ENCODE measurements at places on chromosomes 16 and 17.

DNA sequence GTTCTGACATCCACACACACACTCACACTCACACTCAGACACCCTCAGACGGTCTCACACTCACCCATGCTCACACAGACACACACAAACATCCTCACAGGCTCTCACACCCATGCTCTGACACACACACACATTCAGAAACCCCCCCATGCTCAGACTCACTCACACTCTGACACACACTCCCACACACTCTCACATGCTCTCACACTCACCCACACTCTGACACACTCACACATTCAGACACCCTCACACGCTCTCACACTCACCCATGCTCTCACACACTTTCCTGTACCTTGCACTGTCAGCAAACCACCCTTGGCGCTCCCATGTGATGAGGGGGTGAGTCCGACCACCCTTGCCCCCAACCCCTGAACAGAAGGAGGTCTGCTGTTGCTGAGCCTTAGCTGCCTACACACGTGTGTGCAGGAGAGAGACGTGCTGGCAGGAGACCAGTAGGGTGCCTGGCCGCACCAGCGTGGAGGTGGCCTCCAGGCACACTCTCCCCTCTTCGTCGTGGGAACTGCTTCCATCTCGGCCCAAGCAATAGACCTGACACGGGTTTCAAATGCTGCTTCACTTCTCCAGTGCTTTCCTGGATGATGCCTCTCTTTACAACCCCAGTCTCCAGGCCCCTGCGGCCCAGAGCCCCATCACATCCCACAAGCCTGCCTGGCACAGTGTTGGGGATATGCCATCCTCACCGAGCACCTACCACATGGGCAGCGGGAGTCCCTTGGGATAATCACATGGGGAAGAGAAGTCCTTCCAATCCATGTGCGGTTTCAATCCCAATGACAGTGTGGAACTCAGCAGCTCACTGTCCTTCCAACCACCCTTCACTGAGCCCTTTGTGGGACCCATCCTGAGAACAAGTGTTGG lies 267.8 kb upstream of the FOXF1 start:
- DNase-seq: no peak

GRCh38 chr17:38725066-38725465 lies 5.1 kb upstream of the CISD3 start:
- no peak for DNase-seq

GRCh38 chr16:27103954-27104353 lies 37.2 kb downstream of the C16orf82 start:
- no peak for DNase-seq

DNA sequence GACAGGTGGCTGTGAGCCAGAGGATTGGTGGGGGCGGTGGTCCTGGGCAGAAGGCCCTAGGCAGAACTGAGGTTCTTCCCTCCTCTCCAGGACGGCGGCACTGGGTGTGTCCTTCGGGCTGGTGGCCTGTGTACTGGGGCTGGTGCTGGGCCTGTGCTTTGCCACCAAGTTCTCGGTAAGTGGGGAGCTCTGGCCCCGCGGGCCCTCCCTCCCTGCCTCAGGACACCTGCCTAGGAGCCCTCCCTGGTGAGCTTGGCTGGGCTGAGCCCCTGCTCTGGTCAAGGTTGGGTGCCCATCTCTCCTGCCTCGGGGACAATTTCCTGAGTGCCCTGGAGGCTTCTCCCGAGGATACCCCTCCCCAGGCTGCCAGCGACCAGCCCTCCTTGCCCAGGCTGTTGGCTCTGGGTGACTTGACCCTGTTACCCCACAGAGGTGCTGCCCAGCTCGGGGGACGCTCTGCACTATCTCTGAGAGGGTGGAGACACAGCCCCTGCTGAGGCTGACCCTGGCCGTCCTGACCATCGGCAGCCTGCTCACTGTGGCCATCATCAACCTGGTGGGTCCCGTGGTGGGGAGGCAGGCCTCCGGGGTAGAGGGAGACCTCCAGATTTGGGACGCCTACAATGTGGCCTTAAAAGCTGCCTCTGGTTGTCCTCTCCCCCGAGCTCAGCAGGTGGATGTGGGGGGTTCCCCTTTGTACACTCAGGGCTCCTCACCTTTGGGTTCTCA lies 42.0 kb downstream of the ADCY7 start:
- DNase-seq: no peak

DNA sequence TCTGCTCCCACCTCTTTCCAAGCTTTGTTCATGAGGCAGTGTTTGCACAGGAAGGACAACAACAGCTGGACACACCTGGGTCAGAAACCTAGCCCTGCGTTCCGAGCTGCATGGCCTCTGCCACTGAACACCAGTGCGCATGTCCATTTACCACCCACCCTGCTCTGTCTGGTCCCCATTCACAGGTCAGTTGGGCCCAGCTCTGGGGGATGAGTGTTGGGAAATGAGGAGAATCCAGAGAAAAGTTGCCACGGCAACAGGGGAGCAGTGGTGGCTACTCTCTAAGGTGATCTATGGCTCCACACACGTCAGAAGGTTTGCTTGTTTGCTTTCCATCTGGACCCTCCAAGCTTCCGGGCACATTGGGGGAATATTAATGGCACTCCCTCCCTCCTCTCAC lies 70.4 kb upstream of the ASIC2 start:
- DNase-seq: no peak

DNA sequence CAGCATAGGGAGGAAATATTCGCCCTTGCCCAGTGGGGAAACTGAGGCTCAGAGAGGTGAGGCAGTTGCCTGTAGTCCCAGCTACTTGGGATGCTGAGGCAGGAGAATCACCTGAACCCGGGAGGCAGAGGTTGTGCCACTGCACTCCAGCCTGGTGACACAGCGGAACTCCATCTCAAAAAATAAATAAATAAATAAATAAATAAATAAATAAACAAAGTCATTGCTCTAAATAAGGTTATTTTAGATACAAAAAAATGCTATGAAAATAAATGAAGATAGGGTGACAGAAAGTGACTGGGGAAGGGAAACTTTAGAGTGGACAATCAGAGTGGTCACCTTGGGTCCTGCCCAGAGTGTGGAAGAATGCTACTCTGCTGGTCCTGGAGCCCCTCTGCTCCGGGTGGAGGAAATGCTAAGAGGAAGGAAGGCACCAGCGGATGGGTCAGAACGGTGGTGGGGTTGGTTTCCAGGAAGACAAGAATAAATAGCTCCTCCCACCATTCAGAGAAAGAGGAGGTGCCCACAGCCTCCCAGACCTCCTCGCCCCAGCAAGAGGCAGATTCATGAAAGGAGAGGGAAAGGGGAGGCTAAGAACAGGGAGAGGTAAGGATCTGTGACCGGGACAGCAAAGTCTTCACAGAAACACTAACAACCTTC lies 17.6 kb downstream of the TRPV3 start:
- DNase-seq: no peak

- DNase-seq: no peak
Observed at GRCh38 chr17:50505591-50506130, 2.6 kb upstream of the MYCBPAP start.

- no peak for DNase-seq
Observed at GRCh38 chr16:58230259-58230658, 32.4 kb upstream of the CSNK2A2 start.

DNA sequence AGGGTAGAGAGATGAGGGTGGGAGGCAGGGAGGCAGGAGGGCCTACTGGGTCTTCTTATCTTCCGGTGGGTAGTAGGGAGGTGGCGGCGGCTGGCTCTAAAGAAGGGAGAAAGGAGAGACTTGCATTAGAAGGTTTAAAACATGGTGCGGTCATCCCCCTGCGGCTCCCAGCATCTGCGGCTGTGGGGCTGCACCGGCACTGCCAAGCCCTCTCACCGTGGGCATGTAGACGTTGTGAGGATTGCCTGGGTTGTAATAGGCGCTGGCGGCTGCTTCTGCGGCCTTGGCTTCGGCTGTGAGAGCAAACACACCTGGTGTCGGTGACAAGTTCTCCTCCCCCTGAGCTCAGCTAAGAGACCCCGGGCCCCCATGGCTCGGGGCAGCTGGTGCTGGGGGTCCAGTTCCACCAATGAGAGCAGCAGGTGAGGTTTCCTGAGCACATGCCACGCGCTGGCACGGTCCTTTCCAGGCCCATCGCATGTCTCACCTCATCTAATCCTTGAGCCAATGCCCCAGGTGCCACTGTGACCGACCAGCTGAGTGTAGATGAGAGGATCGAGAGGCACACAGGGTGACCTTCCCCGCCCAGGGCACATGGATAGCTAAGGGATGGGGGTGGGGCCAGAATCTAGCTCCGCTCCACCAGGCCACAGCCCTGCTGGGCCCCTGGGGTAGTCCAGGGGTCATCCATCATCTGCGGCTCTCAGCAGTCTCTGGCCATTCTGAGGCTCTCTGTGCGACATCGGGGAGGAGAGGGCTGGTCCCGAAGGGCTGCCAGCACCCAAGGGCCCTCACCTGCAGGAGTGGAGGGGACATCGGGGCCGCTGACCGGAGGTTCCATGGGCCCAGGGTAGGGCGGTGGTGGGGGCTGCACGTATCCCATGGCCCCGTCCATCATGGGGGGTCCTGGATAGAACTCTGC lies 2.7 kb upstream of the UNC13D start:
- DNase-seq: no peak

- DNase-seq: no peak
Observed at GRCh38 chr16:71867939-71868338, 16.0 kb downstream of the ZNF821 start.

- DNase-seq: no peak
Observed at GRCh38 chr16:30136971-30137605, 14.1 kb upstream of the MAPK3 start.

DNA sequence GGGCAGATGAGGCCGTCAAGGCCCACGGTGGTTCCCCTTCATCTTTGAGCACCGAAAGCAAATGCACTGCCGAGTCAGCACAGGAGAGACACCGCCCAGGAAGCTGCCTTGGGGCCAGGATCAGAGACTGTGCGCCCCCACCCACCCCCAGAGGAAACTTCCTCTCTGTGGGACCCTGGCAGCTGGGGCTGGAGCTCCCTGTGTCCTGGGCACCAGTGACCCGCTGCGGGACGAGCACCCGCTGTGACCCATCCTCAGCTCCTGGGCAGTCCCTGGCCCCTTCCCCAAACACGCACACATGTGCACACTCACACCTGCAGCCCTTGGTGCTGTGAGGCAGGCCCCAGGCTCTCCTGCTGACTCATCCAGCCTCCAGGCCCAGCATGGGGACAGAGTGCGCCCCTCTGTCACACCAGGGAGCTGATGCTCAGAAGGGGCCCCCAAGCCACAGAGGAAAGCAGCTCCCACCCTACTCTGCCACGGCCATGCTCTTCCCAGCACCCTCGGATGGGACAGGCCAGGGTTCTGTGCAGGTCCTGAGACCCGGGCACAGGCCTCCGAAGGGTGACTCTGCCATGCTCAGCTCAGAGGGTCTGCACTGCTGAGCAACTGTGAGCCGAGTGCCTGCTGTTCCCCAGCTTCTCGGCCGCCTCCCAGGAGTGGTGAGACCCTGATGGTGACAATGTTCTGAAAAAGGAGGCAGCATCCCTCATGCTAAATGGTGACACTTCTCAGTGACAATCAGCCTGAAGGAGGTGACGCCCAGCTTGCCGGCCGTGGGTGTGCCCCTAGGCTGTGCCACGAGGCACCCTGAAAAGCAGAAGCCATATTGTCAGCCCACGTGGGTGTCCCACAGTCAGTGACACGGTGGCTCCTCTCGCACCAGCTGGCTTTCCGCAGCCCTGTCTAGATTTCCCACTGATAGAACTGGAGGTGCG lies 3.6 kb downstream of the PIEZO1 start:
- DNase-seq: no peak

GRCh38 chr16:20906341-20907255 lies 6.0 kb downstream of the LYRM1 start:
- DNase-seq: no peak

- DNase-seq: no peak
Observed at GRCh38 chr17:49288388-49288787, 57.8 kb upstream of the PHOSPHO1 start.

GRCh38 chr17:81916234-81917001 lies 1.6 kb downstream of the SIRT7 start:
- no peak for DNase-seq

GRCh38 chr17:80953471-80954315 lies 37.9 kb upstream of the CHMP6 start:
- no peak for DNase-seq

GRCh38 chr16:54652201-54652770 lies 278.4 kb upstream of the IRX5 start:
- DNase-seq: no peak
